NCI-H1417 (cell line): ENCODE measurements at places on chromosomes 2 and 18.

GRCh38 chr18:49160079-49160930 is 209.5 kb upstream of the SMAD7 start:
- no peak for DNase-seq

- DNase-seq = no peak
Measured at GRCh38 chr18:11998193-11998592, 16.9 kb downstream of the IMPA2 start.

GRCh38 chr18:76977684-76978232 is 154.8 kb downstream of the MBP start:
- no peak for DNase-seq

GRCh38 chr2:177551989-177552421 is 159.4 kb downstream of the AGPS start:
- DNase-seq = no peak
